ENCODE measurements at places on chromosomes 4 and X.

GRCh38 chr4:154465085-154465484 lies 26.5 kb downstream of the DCHS2 start:
- no peak for DNase-seq

GRCh38 chr4:7135389-7135746 lies 57.0 kb upstream of the SORCS2 start:
- DNase-seq, result no peak

DNA sequence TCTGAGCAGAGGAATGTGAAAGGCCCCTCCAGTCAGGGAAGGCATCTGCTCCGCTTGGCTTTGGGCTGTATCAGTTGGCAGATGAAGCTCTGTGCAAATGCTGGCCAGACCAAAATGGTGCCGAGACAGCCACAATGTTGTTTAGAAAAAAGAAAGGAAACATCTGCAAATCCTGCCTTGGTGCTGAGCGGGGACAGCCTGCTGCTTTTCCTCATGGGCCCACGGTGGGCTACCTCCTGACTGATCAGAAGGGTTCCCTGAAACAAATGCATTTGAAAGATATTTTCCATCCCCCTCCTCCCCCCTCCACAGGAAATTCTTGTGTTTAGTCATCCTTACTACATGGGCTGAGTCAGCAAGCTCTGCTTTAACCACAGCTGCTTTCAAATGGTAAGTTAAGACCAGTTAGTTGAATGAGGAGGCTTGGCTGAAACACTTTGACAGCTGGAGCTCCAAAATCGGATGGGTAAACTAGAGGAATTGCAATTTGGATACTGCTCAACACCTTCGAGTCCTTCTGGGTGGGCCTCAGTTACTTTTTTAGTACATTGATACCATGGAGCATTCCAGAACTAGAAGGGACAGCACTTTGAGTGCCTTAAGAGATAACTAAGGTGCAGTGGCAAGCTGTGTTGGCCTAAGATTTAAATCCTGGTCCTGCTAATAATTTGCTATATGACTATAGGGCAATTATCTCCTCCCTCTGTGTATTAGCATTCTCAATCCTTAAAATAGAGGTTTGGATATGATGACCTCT lies 36.0 kb downstream of the PLAC1 start:
- peak; percentile 39 for DNase-seq

DNA sequence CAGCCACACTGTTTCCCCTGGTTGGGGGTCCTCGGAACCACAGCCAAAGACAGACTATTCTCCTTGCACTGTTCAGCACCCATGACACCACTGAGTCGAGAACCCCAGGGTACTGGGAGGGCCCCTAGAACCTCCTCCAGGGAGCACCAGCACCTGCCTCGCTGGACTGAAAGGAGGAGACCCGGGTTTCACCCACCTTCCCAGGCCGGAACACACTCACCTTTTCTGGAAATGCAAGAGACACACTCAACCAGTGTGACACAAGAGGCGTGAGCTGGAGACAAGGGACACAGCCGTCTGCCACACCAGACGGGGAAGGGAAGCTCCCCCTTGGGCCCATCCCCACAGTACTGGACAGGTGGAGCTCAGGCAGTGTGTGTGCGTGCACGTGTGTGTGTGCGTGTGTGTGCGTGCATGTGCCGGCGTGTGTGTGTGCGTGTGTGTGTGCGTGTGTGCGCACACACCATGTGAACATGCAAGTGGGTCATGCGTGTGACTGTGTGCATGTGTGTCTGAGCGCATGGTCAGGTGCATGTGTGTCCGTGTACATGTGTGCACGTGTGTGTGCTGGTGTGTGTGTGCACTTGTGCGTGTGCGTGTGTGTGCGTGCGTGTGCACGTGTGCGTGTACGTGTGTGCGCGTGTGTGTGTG lies 128.8 kb upstream of the NKX1-1 start:
- no peak for DNase-seq

DNA sequence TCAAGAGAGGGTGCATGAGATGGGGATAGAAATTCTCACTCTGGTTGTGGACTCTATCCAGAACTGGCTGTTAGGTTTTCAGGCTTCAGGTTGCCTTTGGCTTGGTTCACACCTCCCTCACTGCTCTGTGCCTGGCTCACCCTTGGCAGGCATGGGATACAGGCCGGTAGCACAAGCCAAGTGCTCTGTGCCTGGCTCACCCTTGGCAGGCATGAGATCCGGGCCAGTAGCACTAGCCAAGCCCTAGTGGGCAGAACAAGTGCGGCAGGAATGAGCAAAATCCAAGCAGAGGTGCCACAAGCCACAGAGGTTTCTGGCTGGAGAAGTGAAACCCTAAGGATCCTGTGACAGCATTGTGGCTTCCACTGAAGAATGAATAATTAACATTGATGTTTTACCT lies 1642.3 kb downstream of the C4orf33 start:
- no peak for DNase-seq

DNA sequence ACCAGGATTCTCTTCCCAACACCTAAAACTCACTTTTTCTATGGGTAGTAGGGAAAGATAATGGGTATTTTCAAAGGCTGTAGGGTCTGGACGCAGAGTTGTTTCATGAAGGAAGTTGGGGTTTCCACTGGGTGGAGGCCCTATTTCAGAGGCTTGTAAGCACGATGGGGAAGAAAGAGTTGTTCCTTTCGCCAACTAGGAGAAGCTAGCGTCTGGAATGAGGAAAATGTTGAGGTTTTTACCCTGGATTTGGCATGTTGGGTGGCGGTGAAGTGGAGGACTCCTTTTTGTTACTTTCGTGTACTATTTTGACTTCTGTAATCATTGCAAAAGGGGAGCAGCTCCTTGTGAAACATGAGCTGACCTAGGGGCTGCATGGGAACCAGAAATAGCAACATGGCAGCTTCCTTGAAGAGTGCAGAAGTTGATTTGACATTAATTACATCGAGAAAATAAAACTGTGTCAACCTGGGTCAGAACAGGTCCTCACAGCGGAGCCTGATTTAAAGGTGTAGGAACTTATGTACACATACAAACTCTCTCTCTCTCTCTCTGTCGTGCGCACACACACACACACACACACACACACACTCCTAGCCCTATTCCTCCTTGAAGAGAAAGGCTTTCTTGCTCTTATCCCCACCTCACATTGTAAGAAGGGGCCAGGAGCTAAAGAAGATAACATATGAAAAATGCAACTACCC lies 19.1 kb downstream of the VSIG4 start:
- DNase-seq, result no peak

DNA sequence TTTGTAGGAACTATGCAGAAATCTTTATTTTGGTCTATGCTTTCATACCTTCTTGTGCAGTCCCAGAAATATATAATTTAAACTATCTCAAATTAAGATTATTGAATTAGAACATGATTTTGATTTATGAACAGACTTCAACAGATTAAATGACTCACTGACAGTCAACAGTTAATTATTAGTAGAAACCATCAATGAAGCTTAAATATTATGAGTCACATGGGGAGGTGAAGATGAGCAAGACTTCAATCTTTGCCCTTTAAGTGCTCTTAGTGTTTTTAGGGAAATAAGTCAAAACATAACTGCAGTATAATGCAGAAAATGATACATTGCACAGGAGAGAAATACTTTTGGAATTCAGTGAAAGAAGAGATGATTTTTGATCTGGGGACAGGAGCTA lies 81.5 kb upstream of the BMP3 start:
- DNase-seq, result no peak

GRCh38 chr4:138392751-138393308 lies 150.7 kb upstream of the SLC7A11 start:
- DNase-seq, result no peak

DNA sequence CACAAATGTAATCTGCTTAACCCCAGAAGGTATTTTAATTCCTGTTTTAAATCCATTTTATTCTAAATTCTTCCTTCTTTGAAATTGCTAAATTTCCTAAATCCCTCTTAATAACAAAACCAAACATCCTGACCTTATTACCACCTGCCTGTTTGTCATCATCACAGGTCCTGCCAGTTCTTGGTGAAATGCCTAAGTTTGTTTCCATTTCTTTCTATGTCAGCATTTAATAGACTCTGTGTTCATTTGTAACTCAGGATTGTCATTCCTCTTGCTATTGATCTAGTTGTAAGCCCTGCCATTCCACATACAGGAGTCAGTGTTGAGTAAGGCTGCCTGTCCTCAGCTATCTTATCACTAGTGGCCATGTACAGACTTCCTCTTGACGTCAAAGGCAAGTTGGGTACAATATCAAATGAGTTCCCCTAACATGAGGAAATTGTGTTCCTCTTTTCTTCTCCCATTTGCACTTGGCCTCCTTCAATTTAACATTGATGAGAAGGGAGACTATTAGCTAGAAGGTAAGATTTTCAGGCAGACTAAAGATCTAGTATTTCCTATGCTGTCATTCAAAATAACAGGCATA lies 440.1 kb downstream of the AFF2 start:
- peak; percentile 28 for DNase-seq

DNA sequence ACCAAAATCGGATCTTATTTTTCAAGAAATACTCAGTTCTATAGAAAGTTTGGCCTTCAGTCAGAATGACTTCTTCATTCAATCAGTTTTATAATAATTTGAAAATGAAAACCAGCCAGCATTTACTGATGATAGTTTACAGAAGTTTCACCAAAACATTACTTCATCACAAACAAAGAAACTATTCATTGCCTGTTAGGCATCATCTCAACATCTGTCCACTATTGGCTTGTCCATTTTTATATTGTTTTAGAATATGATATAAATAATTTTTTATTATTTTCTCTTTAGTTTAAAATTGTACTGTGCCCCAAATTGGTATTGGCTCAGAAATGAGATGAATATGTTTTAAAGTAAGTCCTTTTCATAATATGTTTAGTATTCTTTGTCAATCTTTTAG lies 38.4 kb downstream of the FAT4 start:
- no peak for DNase-seq

DNA sequence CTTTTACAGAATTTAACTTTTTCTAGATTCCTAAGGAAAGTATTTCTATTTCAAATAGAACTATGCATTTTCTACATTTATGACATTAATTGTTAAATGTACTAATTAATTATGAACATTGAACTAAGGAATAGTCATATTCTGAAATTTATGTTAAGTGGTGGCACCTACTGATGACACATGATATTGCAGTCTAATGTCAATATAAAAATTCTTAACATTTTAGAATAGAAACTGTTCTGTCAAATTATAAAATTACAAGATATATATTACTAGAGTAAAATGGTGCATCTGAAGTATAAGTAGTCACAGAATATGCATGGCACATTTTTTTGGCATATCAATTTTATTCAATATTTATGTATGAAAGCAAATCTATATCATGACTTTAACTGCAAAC lies 40.2 kb upstream of the NDNF start:
- no peak for DNase-seq

DNA sequence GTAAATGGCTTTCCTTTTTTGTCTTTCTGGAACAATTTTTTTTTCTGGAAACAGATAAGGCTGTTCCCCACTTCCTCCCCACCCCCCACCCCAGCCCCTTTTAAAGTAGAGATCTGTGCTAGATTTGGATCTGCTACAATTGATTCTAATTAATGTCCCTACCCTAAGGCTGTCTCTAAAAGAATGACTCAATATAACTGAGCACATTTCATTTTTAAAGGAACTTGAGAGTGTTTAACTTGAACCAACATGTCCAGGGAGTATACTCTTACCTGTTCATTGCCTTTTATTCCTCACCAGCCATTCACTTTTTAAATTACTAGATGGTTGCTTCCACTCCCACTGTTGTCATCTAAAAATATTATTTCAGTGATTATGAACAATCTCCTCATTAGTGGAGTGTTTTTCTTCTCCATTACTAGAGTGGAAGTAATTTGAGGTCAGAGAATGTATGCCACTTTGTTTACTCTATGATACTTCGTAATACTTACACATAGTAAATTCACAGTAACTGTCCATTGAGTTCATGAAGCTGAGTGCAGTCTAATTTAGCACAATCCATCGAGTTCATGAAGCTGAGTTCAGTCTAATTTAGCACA lies 14.1 kb upstream of the CNOT6L start:
- no peak for DNase-seq

DNA sequence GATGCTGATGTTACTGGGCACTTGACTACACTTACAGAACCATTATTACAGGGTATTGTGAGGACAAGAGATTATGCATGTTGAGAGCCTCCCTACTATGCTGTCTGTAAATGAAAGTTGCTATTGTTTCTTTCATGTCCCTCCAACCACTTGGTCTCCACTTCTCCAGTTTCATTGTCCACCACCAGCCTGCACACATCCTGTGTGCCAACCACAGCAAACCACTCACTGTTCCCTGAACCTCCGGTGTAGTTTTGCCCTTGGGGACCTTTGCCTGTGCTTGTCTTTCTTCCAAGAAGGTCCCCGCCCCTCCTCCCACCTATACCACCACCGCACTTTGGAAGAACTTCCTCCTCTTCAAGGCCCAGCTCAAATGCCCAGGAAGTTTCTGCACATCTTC lies 43.1 kb upstream of the AFF2 start:
- no peak for DNase-seq

- DNase-seq, result no peak
These were observed 30.7 kb upstream of the ZNF280C start for GRCh38 chrX:130299279-130300009.

DNA sequence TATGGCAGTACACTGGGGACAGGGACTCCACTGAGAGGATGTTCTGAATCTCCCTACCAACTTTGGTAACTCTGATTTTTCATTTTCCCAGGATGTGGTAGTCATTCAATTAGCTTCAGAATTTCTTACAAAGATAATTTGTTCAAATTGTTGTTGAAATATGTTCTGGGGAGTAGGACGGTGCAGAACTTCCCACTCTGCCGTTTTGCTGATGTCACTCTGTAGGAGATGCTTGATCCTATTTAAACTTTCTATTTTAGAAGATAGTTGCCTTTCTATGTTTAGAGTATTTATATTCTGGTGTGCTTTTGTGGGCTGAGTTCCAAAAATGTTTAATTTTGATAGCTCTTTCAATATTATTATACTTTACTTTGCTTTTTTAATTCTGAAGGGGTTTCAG lies 55.2 kb downstream of the ADAM29 start:
- no peak for DNase-seq

- no peak for DNase-seq
These were observed 20.0 kb upstream of the TMEM128 start for GRCh38 chr4:4267981-4268380.

- peak; percentile 37 for DNase-seq
These were observed 3.5 kb upstream of the SLIT2 start for GRCh38 chr4:20248155-20248558.

- DNase-seq, result peak; percentile 5
These were observed 898 bp downstream of the UBQLN2 start for GRCh38 chrX:56564164-56564885.

GRCh38 chr4:40331101-40331745 lies 3.9 kb upstream of the CHRNA9 start:
- DNase-seq, result no peak

- DNase-seq, result peak; percentile 12
These were observed 16.3 kb downstream of the PJA1 start for GRCh38 chrX:69148946-69149345.

DNA sequence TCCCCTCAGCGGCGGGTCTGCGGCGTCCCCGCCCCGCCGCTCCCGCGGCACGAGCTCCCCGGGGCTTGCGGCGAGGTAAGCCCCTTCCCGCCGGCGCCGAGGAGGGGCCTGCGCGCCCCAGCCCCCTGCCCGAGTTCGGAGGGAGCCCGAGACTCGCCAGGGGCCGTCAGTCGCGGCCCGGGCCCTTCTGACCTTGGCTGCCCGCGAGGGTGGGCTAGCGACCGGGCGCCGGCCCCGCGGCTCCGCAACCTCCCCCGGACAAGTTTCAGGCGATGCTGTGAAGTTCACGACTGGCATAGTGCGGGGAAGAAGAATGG lies 554 bp downstream of the CDKL5 start:
- no peak for DNase-seq
